ENCODE measurements at places on chromosomes 6 and 20.

DNA sequence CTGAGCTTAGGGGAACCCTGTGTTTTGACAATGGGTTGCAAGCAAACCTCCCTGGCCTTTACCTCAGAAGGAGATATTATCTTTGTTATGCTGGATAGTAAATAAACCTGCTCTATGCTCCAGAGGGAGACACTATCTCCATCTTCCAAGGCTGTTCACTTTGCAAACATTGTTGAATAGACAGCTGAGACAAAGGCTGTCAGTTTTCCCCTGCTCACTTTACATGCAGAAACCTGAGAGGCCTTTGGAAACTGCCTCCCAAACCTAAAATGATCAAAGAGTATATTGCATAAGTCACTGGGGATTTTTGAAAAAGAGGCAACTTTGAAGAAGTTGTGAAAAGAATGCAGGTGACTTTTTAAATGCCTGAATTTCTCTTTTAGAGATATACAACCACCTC, 61.6 kb downstream of the MRAP2 start:
- DNase-seq, result no peak

GRCh38 chr20:62117658-62118057, 4.6 kb upstream of the LSM14B start:
- no peak for DNase-seq

DNA sequence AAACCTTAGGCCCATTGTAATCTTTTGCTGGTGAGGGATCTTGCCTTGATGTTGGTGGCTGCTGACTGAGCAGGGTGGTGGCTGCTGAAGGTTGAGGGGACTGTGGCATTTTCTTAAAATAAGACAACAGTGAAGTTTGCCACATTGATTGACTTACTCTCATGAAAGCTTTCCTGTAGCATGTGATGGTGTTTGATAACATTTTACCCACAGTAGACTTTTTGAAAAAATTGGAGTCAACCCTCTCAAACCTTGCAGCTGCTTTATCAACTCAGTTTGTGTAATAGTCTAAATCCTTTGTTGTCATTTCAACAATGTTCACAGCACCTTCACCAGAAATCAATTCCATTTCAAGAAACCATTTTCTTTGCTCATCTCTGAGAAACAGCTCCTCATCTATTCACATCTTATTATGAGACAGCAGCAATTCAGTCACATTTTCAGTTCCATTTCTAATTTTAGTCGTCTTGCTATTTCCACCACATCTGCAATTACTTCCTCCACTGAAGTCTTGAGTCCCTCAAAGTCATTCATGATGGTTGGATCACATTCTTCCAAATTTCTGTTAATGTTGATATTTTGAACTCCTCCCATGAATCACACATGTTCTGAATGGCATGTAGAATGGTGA, 37.2 kb downstream of the CST9L start:
- DNase-seq, result no peak

- DNase-seq, result no peak
Measured at GRCh38 chr20:36367907-36368799, 62.0 kb downstream of the DLGAP4 start.

DNA sequence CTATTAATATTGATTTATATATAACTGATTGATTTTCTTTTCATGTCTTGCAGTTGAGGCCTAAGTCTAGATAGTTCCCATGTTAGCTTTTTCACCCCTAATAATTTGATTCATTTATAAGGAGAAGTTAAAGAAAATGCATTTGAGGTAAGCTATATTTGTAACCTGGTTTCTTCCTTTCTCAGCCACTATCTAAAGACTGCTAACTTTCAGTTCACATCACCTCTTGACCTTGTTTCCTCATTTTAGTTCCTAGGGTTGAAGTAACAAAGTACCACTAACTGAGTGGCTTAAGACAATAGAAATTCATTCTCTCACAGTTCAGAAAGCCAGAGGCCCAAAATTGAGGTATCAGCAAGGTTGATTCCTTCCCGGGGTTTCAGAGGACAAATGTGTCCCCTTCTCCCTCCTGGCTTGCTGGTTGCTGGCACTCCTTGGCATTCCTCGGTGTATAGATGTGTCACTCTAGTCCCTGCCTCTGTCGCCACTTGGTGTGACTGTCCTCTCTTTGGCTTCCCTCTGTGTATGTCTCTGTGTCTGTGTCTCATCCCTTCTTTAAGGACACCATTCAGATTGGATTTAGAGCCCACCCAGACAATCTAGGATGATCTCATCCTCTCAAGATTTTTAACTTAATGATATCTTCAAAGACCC, 55.9 kb upstream of the C20orf144 start:
- DNase-seq, result no peak

DNA sequence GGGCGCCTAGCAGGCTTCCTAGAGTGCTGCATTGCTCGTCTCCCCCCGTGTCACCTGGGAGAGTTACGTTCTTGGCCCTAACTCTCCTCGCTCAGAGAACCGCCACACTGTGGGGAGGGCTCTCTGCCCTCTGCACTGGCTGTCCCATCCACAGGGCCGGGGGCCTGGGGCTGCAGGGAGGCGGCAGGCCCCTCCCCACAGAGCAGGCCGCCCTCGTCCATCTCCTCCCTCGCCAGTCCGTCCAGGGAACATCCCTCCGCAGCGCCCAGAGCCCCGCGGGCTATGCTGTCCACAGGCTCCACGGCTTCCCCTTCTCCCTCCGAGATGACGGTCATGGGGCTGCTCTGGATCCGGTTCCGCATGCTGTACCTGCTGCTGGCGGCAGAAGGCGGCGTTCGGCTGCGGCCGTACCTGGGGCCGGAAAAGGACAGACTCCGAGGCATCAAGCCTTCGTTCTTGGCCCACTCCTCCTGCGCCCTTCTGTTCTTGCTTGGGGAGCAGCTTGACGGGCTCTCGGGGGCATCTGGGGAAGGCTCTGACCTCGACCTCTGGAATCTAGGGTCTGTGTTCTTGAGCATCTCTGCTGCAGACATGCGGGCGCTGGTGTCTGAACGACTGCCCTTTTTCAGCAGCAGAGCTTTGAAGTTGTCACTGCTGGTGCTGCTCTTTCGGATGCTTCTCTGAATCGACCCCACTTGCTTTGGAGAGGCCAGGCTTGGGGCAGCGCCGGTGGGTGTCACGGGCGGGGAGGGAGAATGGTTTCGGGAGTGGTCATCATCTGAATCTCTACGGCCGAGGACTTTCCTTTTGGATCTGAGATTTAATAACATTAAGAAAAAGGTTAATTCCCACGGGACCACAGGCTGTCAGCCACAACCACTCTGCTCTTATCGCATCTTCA, 20.2 kb downstream of the HEBP2 start:
- DNase-seq, result no peak

- no peak for DNase-seq
Measured at GRCh38 chr6:493840-494239, 102.3 kb downstream of the IRF4 start.

GRCh38 chr6:73491377-73491776, 29.5 kb downstream of the EEF1A1 start:
- no peak for DNase-seq

- DNase-seq, result no peak
Measured at GRCh38 chr6:25327432-25327831, 48.3 kb downstream of the CARMIL1 start.

DNA sequence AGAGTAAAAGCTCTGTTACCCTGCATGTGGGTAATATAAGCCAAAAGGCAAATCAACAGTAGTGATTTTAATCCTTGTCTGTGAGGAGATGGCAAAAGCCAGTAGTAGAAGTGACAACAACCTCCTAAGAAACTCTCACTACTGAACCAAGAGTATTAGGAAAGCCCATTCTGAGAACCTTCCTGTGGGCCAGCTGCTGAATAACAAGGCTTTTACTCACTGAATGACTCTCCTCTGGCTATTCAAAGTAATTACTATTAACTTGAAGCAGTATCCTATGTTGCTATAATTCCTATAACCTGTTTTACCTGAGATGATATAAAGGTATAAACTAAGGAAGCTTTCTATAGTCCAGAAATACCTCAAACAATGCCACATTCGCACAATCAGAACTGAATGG, 55.1 kb downstream of the CHD6 start:
- DNase-seq, result no peak

DNA sequence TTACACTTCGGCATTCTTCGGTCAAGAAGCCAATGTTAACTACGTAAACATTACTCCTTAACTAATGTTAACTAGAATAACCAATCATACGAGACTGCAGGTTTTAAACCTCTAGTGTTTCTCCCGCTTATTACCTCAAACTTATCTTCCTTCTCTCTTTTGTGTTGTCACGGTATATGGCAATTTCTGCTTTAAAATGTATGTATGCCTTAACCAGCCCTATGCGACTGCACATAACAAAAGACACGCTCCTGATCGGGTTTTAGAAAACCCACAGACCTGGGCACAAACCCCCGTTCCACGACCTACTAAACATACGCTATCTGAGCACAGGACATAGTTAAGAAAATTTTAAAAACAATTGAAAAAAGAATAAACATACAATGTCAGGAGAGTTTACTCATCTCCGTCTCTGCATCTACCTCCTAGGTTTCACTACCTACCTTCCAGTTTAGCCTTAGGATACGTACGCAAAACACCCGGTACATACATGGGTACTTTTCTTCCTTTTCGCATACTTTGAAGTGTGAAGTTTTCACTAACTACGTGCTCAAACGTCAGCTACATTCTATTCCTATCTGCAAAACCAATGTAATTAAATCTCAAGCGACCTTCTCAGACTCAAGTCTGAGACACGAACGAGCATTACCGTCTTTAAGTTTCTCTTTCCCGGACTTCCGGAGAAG, 1.1 kb downstream of the CD164 start:
- no peak for DNase-seq

- DNase-seq, result no peak
Measured at GRCh38 chr6:37524025-37524969, 24.6 kb upstream of the CCDC167 start.

- DNase-seq, result no peak
Measured at GRCh38 chr20:15011631-15012030, 674.2 kb upstream of the FLRT3 start.

GRCh38 chr6:11585426-11586016, 48.0 kb downstream of the TMEM170B start:
- peak; percentile 15 for DNase-seq

DNA sequence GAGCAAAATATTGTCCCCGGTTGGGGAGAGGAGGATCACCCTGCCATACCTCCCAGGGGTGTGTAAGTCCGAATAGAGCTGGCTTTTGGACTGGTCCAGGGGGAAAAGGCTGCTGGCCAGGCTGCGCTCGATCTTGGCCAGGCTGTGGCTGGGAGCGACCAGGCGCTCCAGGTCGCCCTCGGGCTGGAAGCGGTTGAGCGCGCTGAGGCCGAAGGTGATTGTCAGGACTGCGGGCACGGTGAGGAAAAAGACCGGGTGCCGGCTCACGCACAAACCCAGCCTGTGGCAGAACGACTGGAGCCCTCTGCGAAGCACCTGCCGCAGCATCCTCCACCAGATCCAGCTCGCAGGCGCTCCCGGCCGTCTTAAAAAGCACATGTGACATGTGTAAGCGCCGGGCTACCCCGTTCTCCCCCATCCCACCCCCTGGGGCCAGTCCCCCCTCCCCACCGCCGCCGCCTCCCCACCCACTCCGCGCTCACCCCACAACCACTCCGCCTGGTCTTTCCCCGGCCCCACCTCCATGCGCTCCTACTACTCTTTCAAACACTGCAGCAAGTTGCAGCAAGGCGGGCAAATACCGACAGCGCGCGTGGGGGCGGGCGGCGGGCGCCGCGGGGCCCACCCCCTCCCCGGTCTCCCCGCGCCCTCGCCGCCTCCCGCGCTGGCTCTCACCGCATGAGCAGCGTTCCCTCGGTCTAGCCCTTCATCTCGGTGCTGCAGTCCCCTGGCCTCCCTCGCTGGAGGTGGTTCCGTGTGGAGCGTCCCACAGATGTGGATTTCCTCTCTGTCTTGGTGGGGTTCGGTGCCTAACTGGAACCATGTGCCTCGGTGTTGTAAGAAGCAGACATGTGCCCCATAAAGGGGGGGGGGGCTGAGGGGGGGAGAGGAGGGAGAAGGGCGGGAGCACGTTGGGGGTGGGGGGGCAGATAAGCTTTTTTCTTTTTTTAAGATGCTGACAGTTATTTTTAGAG, 42.4 kb downstream of the PTCHD4 start:
- DNase-seq, result peak; percentile 25
